ENCODE measurements at places on chromosomes 3 and 15.

GRCh38 chr3:175430983-175431773 is 572.0 kb downstream of the NAALADL2 start:
- no peak for DNase-seq

DNA sequence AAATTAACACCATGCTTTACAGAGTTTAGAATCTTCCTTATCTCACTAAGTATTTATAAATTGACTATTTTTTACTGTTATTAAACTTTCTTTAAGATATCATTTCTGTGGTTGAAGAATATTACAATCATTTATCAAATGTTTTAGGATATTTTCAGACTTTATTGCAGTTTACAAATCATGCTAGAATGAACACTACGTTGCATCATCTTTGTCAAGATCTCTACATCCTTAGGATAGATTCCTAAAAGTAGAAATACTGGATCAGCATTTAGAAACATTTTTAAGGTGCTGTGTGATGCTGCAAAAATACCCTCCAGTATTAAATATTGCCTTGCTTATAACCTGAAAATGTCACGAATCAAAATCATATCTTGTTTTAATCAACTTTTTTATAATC is 2.5 kb upstream of the PLD1 start:
- no peak for DNase-seq

DNA sequence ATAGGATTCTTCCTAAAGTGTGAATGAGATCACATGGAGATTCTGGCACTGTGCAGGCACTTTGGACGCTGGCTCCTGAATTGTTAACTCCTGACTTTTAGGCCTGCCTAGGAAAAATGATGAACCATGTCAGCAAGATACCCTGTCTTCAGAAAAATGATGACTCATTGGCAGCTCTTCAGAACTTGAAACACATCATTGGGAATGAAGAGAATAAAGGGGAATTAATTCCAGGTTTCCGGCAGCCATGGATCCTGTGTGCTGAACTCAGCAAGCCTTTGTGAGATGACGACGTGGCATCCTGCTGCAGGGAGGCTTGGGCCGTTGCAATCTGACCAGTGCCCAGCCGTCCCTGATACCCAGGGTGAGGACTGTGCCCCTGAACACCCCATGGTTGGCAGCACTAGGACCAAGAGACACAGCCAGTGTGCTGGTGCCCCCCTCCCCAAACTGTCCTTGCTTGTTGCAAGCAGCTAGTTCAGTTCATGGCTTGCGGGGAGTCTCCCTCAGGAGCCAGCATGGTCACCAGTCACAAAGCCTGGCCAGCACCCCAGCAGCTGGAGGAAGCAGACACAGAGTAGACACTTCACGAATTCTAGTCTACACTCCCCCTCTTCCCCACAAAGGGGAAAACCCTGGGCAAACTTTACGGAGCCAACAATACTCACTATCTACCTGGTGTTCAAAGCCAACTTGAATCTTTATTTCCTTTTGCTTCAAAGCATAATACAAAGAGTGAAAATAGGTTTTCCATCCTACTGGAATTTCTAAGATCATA is 7.8 kb upstream of the LIPC start:
- DNase-seq, result no peak

GRCh38 chr3:119637679-119638477 is 22.5 kb downstream of the POPDC2 start:
- DNase-seq, result no peak

DNA sequence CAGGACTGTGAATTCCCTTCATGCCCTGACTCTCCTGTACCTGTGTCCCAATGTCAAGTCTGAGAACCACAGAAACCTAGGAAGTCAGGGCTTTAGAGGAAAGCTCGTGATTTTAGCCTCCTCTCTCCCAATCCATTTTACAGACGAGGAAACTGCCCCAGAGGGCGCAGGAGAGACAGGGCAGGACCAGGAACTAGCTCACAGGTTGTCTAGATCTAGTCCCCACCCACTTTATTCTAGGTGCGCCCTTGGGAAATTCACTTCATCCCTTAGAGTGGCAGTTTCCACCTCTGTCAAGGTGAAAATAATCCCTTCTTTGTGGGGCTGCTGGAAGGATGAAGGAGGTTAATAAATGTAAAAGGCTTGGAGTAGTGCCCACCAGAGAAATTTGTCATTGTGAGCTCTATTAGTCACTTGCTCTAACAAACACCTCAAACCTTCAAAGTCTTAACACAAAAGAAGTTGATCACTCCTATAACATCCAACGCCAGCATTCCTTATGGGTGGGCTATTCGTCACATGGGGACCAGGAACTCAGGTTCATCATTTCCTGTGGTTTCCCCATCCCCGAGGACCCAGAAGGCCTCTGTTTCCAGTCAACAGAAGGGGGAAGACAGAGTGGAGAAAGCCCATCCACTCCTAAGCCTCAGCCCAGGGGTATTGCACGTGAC is 282.3 kb downstream of the XXYLT1 start:
- DNase-seq, result no peak

- no peak for DNase-seq
Observed at GRCh38 chr3:154464440-154465190, 34.6 kb upstream of the GPR149 start.

DNA sequence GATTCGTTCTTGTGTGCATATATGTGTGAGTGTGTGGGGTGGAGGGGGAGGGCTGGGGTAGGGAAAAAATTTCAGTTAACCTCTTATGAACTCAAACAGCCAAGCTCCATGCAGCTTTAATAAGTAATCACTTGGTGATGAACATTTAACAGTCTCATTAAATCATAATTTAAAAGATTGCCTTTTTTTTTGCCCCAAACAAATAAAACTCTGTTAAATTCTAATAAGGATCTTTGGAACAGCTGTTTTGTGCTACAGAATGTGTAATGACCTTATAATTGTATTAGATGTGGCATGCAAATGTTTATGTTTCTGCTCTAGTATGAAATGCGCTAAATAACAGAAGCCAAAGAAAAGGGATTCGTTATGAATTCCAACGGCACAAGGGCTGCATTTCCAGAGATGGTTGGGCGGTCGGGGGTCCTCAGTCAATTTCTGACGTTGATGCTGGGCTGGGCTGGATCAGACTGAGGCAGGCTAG is 80.0 kb upstream of the RORA start:
- no peak for DNase-seq

GRCh38 chr15:99100245-99101173 is 4.4 kb upstream of the SYNM start:
- no peak for DNase-seq

- no peak for DNase-seq
Observed at GRCh38 chr3:166837535-166837934, 542.6 kb downstream of the ZBBX start.

GRCh38 chr3:189908646-189909045 is 212.1 kb downstream of the P3H2 start:
- no peak for DNase-seq

DNA sequence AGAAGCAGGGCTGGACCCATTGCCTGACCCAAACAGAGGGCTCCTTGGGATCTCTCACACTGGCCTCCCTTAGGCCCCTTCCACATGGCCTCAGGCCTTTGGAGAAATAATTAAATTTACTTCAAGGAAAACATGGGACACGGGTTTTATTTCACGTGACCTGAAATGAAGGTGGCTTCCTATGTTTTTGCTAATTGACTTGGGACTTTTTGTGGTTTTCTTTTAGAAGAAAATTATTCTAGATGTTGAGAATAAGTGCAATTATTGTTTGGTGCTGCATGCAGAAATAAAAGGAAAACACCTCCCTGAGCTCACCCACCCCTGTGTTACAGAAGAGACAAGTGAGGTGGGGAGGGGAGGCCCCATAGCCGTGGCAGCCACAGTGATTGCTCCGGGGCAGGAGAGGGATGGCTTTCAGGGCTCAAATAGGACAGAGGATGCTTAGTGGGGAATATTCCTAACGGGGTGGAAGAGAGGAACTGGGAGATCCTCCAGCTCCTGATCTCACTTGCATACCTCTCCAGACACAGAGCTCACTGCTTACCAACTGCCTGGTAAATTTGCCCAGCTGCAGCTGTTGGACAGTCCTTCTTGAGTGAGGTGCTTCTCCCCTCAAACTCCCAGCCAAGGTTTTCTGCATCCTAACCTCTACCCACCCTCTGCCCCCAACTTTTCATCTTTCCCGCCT is 29.2 kb upstream of the RPL29 start:
- DNase-seq, result no peak

DNA sequence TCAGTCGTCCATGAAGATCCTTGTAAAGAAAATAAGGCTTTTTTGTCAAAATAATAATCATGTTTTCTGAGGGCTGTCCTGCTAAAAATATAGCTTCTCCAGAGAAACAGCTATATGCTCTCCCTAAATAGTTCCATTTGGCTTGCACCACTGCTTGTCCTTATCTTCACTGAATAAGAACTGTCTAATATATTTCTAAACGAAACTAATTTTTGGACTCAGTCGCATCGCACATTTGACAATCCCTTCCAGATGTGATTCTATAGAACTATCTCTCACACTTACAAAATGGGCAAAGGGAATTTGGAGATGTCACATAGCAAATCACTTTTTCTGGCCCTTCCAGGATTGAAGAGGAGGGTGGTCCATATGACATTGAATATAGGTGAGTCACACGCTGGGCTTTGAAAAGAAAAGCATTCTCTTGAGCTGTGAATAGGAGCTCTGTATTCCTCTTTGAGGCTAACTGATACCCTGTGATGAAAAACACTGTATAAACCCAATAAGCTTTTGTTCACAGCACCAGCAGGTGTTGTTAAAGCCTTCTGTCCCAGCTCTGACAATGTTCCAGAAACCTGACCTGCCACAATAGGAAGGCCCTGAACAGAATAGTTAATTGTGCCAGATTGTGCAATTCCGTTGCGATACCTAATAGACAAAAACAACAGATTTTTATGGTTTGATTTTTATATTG is 1144.2 kb downstream of the ROBO2 start:
- no peak for DNase-seq

- DNase-seq, result no peak
Observed at GRCh38 chr15:42137461-42138261, 18.8 kb downstream of the PLA2G4F start.

GRCh38 chr3:1406250-1406649 is 313.4 kb downstream of the CNTN6 start:
- no peak for DNase-seq

DNA sequence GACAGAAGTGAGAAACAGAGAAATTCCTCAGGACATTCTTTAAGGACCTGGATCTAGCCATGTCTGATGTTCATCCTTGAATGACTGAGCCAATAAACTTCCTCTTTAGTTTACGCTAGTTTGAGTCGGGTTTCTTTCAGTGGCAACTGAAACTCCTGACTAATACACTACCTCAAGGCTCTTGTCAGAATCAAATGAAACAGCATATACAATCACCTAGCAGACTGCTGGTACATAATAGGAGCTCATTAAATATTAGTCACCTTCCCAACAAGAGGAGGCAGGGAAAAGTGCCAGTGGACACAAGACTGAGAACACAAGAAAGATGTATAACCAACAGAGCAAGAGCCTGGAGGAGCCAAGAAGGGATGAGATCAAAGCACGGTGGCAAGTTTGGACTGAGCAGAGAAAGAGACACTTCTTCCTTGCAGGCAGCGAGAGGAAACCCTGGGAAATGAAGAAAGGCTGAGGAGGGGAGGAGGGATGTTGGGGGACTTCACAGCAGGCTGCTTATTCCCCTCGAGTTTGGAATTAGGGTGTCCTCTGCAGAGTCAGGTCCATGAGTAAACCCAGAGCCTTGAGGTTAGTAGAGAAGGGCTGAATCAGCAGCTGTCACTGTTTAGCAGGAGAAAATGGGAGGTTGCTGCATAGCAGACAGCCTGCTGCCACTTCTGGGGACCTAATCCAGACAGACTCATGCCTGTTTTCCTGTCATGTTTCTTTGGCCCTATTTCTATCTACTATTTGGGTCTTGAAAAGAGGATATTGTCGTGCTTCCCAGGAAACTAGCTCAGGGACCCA is 73.3 kb downstream of the MRPL46 start:
- no peak for DNase-seq

GRCh38 chr3:59440285-59441028 is 390.6 kb upstream of the CFAP20DC start:
- no peak for DNase-seq

DNA sequence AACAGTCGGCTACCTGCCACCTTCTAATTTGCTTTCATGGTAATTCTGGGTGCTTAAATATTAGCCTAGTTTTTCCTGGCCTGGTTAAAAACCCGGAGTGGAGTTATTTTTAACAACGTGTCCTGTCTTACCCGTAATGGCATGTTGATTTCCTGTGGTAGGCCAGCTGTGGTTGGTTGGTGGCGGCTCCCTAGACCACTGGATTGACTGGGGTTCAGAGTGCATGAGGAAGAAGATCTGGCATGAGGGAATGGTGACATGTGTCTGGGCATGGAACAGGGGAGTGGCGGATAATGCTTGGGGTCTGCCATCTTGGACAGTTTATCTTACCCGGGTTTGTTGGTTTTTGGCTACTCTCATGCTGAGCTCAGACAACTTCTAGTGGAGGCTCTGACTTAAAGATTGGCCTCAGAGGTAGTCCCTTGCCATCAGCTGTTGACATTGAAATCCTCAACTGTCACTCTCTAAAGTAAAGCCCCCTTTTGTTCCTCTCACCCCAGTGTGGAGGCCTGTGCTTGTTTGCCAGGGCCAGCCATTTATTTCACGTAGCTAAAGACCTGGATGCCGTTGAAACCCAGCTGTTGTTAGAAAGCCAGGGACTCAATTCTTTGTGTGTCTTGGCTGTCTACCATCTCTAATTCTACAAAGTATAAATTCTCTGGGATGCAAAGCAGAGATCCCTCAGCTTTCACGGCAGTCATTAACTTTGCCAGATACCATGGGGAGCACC is 81.6 kb downstream of the DNASE1L3 start:
- no peak for DNase-seq

- no peak for DNase-seq
Observed at GRCh38 chr3:49333091-49333490, 6.8 kb downstream of the USP4 start.

DNA sequence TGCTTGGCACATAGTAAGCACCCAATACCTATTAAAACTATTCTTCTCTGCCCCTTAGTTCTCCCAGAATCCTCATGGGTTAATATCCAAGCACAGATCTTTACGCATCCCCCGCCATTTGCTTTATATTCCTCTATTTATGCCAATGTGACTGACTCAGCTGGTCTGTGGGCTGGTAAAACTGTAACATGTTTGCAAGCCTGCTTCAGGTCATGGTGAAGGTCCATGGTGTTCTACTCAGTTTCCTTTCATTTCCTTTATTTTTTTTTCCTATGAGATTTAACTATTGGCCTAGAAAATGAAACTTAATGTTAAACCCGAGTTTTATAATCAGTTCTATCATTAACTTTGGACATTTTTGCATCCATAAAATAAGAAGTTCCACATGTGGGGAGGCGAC is 47.0 kb downstream of the FRMD4B start:
- DNase-seq, result no peak

DNA sequence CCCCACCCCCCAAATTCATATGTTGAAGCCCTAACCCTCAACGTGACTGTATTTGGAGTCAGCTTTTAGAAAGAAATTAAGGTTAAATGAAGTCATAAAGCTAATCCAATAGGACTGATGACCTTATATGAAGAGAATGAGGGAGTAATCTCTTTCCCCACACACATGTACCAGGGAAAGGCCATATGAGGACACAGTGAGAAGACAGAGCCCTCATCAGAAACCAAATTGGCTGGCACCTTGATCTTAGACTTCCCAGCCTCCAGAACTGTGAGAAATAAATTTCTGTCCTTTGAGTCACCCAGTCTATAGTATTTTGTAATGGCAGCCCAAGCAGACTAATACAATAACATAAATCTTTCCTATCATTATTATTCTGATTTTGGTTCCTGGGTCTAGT is 194.7 kb upstream of the NANOGP8 start:
- DNase-seq, result no peak

Measured in stimulated activated CD8-positive, alpha-beta memory T cell treated with anti-CD3 and anti-CD28 coated beads, Interleukin-7, amount 100 ng/mL, for 1 hour (primary cell).